Upper lobe of right lung (tissue), 1 donor: ENCODE measurements at places on chromosomes 1 and 21.
A peak's percentile ranks its signal among the peaks of the same experiment; 100 is the strongest.

GRCh38 chr1:193185901-193186731, at the start of gene B3GALT2:
Gene B3GALT2, minus strand, starts transcription at chr1:193186613. Its CDS starts 5,051 bp downstream, at chr1:193181562.
- peak within 1 kb of the TSS; percentile 45 for H3K4me3 ChIP-seq
- H3K27ac ChIP-seq: peak within 1 kb of the TSS; percentile 44
- DNase-seq: no peak

- DNase-seq: no peak
- H3K4me1 ChIP-seq: peaks cover 20% of the 10 kb centered on the region
- H3K36me3 ChIP-seq: no peaks in the 10 kb centered on the region
These were observed 46.8 kb upstream of the PSEN2 start for GRCh38 chr1:226823643-226824042.

DNA sequence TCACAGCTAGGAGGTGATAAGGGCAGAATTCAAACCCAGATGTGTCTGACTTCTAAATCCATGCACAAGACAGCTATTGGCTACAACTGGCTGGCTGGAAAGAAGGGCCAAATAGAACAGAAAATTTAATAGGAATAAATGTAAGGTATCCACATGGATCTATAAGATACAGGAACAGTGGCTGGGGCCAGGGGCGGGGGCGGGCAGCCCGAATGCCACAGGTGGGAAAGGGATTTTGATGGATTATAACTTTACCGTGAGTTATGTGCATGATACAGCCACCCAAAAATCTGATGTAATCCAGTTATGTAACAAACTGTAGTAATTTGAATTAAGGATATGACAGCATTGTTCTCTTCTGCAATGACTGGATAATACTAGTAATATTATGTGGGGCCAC, 87.0 kb upstream of the COA6 start:
- no peaks in the 10 kb centered on the region for H3K36me3 ChIP-seq
- no peaks in the 10 kb centered on the region for H3K27me3 ChIP-seq
- no peak overlapping the region for H3K27ac ChIP-seq
- no peak for DNase-seq
- no peak overlapping the region for H3K4me3 ChIP-seq
- no peaks in the 10 kb centered on the region for H3K4me1 ChIP-seq

DNA sequence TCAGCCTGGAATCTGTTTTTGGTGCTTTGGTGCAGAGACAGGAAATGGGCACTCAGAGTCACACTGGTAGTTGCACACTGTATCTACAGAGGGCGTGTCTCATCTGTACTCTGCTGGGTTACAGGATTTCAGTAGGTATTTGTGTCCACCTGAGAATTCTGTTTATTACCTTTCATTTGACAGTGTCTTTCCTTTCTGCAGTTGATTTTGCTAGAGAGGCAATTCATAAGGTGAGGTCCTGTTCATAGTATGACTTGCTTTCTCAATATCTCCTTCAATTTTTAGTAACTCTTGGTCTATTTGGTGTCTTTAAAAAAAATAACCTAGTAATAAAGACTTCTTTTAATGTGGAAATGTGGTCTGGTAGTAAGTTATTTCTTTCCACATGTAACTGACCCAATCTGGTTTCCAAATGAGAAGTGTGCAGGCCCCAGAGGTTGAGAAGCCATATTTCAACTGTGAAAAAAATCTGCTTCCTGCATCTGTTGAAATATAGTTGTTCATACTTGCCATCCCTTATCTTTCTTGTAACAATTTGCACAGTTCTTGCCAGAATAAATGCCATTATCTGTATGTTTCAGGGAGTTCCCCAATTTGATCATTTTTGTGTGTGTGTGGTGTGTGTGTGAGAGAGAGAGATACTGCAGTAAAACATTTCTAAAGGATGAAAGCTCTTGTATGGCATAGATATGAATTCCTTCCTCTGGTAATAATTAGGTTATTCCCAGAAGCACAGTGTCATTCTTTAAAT, 78.4 kb upstream of the DNAJC6 start:
- DNase-seq: no peak
- H3K4me3 ChIP-seq: no peak overlapping the region
- H3K4me1 ChIP-seq: no peaks in the 10 kb centered on the region
- no peak overlapping the region for H3K27ac ChIP-seq
- H3K36me3 ChIP-seq: no peaks in the 10 kb centered on the region

DNA sequence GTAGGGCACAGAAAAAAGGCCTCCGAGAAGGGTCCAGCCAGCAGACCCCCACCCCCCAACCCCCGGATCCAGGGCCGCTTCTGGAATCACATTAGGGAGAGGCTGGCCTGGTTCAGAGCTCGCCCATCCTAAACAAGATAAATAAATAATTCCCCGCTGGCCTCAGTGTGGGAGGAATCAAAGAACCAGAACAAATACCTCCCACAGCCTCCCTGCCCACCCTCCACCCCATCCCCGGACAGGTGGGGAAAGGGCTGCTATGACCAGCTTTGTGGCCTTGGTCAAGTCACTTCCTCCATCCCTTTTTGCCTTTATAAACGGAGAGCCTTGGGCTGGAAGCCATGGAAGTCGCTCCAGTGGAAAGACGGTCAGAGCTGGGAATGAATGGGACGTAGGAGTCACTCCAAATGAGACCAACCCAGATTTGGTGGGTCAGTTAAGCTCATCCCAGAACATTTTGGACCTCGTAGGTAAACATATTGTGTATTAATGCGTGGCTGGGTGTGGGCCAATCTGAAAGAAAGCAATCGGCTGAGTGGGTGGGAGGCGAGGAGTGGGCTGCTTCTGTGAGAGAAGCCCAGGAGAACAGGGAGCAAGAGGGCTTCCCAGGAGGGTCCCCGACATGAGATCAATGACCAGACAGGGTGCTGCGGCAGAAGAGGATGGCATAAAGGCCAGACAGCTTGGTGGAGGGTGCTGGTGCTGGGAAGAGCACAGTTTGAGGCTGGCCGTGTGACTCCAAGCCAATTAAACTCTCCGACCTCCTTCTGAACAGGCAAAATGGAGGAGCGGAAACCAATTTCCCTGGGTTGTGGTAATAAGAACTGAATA, 63.3 kb downstream of the MEF2D start:
- no peak overlapping the region for H3K27ac ChIP-seq
- DNase-seq: no peak
- H3K27me3 ChIP-seq: peaks cover 98% of the 10 kb centered on the region
- peaks cover 13% of the 10 kb centered on the region for H3K4me1 ChIP-seq
- H3K4me3 ChIP-seq: no peak overlapping the region
- H3K36me3 ChIP-seq: no peaks in the 10 kb centered on the region
